G401 (cell line): ENCODE measurements at places on chromosomes 5 and 9. TPM values are rescaled to one million over a fixed set of nuclear protein-coding genes. Genes with fewer than 3 reads are reported as not detected.

- DNase-seq = peak; percentile 94
Observed at GRCh38 chr5:91176288-91177016, 206.7 kb downstream of the ARRDC3 start.

GRCh38 chr5:54249210-54250028, 61.0 kb downstream of the ARL15 start:
- DNase-seq = peak; percentile 13

- no peak for DNase-seq
Observed at GRCh38 chr5:2112173-2113025, 229.7 kb upstream of the IRX4 start.

- no peak for DNase-seq
Observed at GRCh38 chr9:89077519-89077918, 86.3 kb downstream of the S1PR3 start.

DNA sequence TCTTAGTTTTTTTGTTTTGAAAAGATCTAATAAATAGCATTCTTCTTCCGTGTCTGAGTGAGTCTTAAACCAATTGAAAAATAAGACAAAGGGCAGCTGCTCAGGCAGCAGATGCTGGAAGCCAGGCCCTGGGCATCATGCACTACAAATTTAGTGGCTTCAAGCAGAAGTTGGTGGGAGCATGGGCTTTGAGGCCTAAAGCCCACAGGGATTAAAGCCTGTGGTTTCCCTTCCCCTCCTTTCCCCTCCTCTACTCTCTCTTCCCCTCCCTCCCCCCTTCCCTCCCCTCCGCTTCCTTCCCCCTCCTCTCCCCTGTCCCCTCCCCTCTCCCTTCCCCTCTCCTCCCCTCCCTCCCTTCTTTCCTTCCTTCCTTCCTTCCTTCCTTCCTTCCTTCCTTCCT, 20.1 kb upstream of the KIF4B start:
- no peak for DNase-seq

Gene SIT1
- total RNA-seq = not detected in 2 replicates

DNA sequence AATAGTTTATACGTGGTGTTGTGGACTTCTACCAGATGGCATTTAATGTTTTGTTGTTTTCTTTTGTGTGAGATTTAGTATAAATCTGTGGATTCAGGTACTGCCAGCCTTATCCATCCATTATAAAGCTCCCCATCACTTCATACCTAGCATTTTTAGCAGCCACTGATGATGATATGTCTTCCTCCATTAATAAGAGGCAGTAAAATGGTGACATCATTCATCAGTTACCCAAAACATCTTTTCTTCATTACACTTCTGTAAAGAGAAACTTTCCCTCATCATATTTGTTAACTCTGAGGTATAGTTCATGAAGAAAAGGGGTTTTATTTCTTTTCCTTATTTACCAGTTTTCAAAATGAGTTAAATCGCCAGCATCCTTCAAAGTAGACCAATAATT, 19.4 kb downstream of the CHD1 start:
- DNase-seq = no peak

GRCh38 chr9:76629205-76629990, 134.8 kb upstream of the PCA3 start:
- no peak for DNase-seq

Gene MCIDAS
- total RNA-seq = 1.4 and 3.3 TPM in 2 replicates

GRCh38 chr9:115674091-115674490, 479.5 kb upstream of the PAPPA start:
- no peak for DNase-seq

Gene DRD1
- total RNA-seq = not detected in 2 replicates

Gene MAMDC4
- total RNA-seq = 1.9 TPM in 2 replicates

DNA sequence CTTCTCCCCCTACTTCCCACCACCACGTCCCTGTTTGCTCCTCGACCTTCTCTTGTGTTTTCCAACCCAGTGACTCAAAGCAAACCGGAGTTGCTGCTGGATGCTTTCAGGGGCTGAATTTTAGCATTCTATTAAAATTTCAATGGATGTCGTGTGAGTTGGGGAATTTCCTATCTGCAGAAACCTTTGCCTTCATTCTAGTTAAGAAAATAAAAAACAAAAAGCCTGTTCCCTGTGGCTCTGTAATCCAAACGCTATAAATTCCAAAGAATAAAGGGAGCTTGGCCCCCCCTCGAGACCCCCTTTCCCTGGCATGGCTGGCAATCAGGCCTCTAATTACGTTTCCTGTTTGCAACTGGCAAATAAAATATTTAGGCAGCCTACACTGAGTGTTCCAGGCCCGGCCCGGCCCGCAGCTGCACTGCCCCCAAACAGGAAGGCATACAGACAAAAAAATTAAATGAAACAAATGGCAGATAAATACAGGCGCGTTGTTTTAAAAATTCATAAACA, 139.4 kb upstream of the PPP1R26 start:
- DNase-seq = no peak
